ENCODE measurements at places on chromosomes 13 and 19.
A peak's percentile ranks its signal among the peaks of the same experiment; 100 is the strongest.

DNA sequence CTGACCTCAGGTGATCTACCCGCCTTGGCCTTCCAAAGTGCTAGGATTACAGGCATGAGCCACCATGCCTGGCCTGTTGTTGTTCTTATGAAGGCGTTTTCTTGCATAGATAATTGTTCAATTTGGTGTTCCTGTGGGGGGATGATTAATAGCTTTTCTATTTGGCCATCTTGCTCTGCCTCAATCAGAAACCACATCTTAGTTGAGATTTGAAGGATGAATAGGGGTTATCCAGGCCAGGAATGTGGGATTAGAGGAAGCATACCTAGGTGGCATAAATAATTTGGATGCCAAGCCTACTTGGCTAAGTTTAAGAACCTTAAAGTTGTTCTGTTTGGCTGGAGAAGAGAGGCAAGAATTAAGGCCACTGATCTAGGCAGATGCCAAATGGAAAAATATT, 44.4 kb downstream of the CCNA1 start:
- no peak for DNase-seq

- DNase-seq, result peak; percentile 27
These were observed 539 bp downstream of the PLD3 start for GRCh38 chr19:40348961-40349507.

- no peak for DNase-seq
These were observed 2662.4 kb upstream of the PCDH20 start for GRCh38 chr13:64078025-64078424.

- peak; percentile 38 for DNase-seq
These were observed 2.5 kb upstream of the KEAP1 start for GRCh38 chr19:10505583-10506229.

DNA sequence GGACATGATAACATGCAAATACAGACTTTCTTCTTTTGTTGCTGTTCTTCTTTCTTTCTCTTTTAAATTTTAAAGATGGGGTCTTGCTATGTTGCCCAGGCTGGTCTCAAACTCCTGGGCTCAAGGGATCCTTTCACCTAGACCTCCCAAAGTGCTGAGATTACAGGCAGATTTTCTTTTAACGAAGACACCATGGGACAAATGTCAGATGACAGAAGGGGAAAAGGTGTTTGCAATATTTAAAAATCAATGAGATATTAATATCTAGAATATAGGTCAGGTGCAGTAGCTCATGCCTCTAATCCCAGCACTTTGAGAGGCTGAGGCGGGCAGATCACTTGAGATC, 3.7 kb upstream of the RYR1 start:
- no peak for DNase-seq

DNA sequence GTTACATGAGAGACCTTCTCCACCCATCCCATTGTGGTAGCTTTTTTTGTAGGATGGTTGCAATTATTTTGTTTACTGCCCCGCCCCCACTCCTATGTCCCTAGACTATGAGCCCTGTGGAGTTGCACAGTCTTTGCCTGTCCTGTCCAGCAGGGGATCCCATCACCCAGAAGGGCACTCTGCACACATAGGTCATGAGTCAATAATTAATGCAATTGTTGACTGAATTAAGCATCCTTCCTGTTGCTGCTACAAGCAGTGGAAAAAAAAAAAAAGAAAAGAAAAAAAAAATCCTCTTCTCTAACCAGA, 14.2 kb downstream of the C19orf81 start:
- DNase-seq, result no peak

DNA sequence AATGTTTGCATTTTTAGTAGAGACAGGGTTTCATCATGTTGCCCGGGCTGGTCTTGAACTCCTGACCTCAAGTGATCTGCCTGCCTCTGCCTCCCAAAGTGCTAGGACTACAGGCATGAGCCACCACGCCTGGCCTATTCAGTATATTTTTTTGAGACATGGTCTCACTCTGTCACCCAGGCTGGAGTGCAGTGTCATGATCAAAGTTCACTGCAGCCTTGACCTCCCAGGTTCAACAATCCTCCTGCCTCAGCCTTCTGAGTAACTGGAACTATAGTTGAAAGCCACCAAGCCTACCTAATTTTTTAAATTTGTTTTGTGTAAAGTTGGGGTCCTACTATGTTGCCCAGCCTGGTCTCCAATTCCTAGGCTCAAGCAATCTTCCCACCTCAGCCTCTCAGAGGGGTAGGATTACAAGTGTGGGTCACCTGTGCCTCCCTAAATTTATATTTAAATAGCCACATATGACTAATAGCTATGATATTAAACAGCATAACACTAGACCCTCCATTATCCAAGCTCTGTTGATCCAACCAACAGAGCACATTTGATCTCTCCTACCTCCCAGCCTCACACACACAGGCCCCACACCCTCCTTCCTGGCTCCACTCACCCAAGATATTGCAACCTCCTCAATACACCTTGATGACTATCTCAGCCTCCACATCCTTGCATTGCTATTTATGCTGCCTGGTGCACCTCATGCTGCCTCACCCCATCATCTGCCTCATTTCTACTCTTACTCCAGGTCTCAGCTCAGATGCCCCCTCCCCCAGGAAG, 2.1 kb upstream of the CEACAM19 start:
- DNase-seq, result no peak

GRCh38 chr19:44142059-44142433, 692 bp downstream of the ZNF234 start:
- DNase-seq, result no peak

- DNase-seq, result no peak
These were observed 171.4 kb downstream of the OXGR1 start for GRCh38 chr13:96822895-96823294.

DNA sequence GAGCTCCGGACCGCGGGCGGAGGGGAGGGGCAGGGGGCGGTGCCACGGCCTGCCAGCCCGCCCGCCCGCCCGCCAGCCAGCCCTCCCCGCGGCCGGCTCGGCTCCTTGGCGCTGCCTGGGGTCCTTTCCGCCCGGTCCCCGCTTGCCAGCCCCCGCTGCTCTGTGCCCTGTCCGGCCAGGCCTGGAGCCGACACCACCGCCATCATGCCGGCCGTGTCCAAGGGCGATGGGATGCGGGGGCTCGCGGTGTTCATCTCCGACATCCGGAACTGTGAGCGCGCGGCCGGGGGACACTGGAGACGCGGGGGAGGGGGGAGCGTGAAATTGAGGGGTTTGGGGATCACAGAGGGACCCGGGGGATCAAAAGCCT, at the start of gene AP2A1:
Gene AP2A1, plus strand, starts transcription at position 72 of the 370 bp plus-strand sequence. Its CDS starts 133 bp downstream, at position 205.
- DNase-seq, result no peak

- DNase-seq, result no peak
These were observed 850 bp downstream of the MTMR6 start for GRCh38 chr13:25286308-25286968.

- DNase-seq, result no peak
These were observed 150.0 kb downstream of the KLF12 start for GRCh38 chr13:73984201-73984600.

DNA sequence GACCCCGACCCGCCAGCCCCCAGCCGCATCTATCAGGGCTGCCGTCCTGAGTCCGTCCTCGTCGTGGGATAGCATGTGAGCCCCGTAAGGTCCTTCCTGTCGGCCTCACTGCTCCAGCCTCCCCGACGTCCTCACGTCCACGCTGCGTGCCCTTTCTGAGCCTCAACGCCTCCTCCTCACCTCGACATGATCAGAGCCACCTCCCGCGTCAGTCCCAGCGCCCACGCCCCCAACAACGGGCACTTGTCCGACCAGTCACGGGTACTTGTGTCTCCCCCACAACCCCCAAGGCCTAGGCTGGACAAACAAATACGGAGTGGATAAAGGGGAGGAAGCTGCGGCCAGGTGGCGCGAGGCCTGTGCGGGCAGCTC, 665 bp downstream of the ZNF497 start:
- DNase-seq, result no peak

GRCh38 chr13:49533591-49534269, 38.0 kb downstream of the PHF11 start:
- DNase-seq, result no peak

DNA sequence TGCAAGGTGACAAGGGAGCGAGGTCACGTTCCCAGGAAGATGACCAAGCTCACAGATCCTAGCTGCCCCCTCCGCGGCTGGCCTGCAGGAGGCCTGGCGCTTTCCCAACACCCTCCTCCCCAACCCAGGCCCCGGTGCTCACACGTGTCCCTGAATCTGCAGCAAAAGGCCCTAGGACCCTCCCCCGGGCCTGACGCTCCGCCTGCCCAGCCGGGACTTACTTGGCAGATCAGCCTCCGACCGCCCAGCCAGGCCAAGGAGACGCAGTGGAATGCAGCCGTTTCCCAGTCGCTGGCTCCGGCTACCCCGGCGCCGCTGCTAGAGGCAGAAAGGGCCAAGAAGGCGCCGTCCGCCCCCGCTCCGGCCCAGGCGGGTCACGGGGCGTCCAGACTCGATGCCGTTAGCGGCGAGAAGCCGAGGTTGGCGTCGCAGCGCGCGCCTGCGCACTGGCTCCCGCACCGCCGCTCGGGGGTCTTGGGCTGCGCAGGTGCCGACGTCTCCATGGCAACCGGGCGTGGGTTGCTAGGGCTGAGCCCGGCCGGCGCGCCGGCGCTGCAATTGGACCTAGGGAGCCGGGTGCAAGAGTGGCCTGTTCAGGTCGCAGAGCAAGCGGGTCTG, at the start of gene PNMA8A:
Gene PNMA8A, minus strand, starts transcription at position 448 of the 618 bp plus-strand sequence. CDS start 528 bp downstream, outside the sequence.
- DNase-seq, result peak; percentile 72

DNA sequence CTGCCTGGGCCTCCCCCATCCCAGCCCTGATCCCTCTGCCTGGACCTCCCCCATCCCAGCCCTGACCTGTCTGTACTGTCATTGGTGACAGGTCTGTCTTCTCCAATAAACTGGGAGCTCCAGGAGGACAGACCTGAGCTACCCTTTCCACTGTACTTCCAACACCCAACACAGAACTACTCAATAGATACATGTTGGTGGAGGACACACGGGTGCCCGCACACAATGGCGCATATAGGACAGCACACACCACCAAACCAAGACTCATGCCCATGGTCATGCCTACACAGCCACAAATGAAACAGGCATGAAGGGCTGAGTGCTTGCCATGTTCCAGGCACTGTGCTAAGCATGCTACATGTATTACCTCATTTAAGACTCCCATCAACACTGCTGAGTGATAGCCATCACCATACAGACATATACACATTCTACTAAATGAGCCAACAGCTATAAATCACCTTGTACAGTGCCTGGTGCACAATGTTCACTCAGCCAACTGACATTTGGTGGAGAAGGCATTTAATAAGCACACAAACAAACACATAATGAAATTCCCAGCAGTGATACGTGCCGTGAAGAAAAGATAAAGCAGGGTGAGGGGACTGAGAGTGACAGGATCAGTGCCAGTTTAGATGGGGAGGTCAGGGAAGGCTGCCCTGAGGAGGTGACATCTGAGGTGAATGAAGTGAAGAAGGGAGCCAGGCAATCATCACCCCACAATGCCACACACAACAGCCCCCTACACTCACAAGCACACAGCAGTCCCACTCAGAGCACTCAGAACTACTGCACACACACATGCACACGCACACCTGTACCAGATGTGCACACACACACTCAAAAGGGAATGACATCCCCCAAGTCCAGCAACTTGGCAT, 857 bp downstream of the POU2F2 start:
- no peak for DNase-seq

- no peak for DNase-seq
These were observed 33.6 kb upstream of the NANOS3 start for GRCh38 chr19:13843104-13843921.

DNA sequence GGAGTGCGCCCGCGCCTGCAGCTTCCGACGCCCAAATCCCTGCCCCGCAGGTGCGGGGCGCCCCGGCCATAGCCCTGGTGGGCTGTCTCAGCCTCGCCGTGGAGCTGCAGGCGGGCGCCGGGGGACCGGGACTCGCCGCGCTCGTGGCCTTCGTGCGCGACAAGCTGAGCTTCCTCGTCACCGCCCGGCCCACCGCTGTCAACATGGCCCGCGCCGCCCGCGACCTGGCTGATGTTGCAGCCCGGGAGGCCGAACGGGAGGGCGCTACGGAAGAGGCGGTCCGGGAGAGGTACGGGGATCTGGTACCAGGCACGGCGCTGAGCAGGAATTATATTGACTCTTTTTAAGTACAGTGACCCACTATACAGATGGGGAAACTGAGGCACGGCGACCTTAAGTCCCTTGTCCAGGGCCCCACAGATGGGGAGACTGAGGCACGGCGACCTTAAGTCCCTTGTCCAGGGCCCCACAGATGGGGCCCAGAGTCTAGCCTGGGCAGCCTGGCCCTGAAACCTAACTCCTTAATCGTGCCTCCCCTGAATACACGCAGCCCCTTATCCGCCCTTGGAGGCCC, 586 bp downstream of the MRI1 start:
- DNase-seq, result no peak

DNA sequence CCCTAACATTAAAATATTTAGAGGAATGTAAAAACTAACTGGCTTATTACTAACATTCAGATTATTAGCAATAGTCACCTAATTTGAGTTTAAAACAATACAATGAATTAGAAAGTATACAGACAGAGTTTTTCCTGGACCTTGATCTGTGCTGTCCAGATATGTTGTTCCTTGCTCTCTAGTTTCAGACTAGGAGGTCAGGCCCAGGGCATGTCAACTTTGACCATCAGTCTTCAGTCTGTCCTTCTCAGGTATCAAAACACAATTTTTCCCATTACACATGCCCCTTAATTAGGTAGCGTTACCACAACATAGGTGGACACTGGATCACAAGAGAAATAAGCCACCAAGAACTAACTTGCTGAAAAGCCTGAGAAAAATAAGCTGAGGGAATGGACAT, 197.0 kb downstream of the MAB21L1 start:
- no peak for DNase-seq

Measured in NCI-H1694 (cell line).